Heart left ventricle (tissue), 16 donors: ENCODE measurements at places on chromosomes 6 and 20.

- DNase-seq = no peak
These were observed 105.3 kb downstream of the CEBPB start for GRCh38 chr20:50295762-50296449.

GRCh38 chr6:35454391-35455110, 2.4 kb downstream of the FANCE start:
- no peak for DNase-seq

GRCh38 chr20:57061051-57061900, 205.2 kb downstream of the BMP7 start:
- DNase-seq = no peak

- DNase-seq = no peak
These were observed 275.8 kb downstream of the FARS2 start for GRCh38 chr6:5537132-5537531.

DNA sequence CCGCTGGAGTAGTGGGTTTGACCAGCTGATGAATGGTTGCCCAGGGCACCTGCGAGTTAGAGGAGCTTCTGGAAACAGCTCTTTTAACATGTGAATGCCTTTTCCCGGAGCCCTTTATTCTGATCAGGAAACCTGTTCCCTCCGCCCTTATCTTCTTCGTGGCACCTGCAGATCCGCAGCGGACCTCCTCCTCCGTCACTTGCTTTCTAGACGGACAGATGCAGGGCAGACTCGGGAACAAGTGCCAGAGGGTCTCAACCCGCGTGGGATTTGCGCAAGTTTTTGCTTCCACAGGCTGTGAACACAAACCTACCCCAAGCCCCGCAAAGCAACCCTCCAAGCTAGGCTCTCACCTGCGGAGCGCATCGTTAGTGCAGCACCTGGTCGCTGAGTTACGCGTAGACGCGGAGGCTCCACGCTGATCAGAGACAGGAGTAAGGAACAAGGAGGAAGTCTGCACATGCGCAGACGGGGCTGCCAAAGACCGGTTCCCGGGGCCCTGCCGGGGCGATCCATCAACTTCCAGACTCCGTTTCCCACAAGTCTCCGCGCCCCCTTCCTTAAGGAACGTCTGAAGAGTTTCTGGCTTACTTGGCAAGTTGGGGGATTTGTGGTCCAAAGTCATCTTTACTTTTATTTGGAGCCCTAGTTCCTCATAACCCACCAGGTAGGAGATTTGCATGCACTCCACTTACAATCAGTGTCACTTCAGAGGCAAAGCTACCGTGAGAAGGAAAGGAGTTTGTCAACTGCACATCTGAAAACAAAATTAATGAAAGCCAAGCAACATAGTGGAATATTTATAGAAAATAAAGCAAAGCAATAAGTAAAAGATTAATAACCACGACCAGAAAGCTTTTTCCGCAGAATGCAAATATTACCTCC, 52.7 kb upstream of the ELMO2 start:
- no peak for DNase-seq
